Hippocampal formation (tissue), 2 donors: ENCODE measurements at places on chromosomes 12 and 14.

- no peak for DNase-seq
Measured at GRCh38 chr12:27548301-27549199, 24.5 kb downstream of the PPFIBP1 start.

DNA sequence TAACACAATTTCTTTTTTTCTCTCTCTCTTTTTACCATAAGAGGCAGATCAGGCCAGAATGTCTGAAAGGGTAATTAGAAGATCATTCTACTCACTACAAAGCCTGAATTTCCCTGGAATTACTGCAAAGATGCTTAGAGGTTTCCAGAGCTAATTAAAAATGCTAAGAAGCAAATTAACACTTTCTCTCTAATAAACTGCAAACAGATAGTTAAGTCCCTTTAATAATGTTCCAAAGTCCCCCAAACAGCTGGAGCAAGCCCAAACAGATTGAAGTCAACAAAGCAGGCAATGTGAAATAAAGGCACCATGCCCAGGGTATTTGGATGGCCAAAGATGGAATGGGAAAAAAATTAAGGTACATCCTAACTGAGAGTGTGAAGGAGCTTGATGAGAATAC, 208.8 kb upstream of the LRFN5 start:
- DNase-seq = no peak

GRCh38 chr14:38042322-38042721, 165.4 kb upstream of the SSTR1 start:
- DNase-seq = no peak

GRCh38 chr14:42624980-42625761, 1018.5 kb downstream of the LRFN5 start:
- DNase-seq = no peak

DNA sequence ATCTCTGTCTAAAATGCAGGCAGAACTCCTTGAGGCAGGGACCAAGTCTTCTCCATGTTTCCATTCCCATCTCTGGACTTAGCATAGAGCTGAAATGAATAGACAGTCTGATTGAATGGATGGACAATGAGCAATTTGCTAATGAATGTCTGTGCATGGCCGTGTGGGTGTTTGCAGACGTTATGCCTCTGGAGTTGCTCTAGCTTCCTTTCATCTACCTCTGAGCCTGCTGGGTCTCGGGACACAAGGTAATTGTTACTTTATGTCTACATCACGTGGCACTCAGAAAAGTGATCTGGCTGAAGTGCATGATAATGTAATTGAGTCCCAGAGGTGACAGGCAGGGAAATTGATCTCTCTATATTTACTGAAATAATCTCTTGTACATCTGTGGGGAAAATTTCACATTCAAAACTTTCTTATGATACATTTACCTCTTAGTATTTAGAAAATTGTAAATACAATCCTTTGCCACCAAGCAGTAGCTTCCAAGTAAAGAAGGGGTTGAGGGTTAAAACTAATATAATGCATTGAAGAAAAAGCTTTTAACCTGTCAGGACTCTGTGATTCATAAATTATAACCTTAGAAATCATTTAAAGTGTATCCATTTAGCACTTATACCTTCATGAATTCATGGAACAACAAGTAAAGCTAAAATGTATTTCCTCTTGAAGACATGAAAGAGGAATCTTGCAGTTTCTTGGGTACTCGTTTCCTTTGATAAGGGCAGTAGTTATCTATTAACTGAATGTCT, 424.1 kb downstream of the APAF1 start:
- DNase-seq = no peak

DNA sequence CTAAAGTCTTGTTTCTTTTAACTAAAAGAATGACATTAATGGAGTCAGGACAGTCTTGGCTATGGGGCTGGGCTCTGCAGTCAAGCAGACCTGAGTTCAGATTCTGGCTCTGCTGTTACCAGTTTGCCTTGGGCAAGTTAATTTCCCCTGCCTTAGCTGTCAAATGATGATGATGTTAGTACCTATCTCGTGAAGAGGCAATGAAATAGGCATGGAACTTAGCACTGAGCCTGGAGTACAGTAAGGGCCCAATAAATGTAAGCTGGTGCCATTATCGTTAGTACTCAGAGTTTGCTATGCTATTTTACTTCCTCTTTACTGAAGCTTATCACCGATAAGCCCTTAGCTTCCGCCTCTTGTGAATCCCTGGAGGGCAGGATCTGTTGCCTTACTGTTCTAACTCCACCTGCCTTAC, 8.5 kb downstream of the FBXW8 start:
- no peak for DNase-seq

DNA sequence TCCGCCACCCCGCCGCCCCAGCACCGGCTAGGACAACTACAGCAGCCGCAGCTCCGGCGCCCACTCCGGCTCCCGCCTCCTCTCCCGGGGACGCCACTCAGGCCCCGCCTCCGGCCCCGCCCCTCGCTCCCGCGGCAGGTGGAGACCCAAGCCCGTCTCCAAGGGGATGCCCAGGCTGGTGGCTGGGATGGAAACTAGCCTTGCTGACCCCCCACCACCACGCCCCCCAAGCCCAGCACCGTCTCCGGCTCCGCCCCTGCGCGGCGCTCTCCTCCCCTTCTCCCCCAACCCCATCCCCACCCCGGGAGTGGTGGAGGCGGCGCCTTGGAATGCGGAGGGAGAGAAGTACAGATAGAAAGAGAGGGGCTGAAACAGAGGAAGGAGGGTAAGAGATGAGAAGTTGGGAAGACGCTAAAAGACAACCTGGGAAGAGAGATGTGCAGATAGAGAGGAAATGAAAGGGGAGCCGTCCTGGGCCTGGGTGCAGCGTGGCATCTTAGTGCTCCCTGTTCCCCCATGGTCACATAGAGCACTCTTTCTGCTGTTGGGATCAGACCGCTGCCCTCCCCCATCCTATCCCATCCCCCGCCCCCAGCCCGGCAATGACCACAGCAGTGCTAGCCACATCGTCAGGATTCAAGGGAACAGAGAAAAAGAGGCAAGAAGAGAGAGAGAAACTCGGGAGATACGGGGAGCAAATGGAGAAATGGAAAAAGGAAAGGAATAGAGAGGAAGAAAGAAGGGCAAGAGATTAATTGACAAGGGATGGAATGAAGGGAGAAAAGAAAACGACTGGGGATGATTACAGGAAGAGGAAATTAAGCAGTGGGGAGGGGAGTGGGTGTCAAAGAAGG, at the start of gene ITGA7:
TSS of gene ITGA7 (minus strand) at position 64 of the 854 bp plus-strand sequence. CDS start 222 bp downstream, outside the sequence.
- no peak for DNase-seq

DNA sequence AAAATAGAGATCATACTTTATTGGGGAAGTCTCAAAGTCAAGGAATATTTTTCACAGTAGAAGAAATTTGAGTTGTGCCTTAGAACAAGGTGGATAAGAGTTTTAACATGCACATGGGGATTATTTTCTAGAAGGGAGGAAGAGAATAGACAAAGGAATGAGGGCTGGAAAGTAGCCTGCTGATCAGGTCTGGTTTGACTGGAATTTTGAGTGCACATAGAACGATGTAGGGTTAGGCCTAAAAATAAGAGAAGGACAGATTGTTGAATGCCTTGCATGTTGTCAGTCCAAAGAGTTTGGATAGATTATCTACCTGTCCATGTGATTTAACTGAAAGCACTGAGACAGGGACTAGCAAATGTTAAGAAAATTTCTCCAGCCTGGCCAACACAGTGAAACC, 87.2 kb downstream of the SRGAP1 start:
- no peak for DNase-seq

GRCh38 chr12:38921025-38921677, 15.8 kb upstream of the CPNE8 start:
- DNase-seq = no peak

DNA sequence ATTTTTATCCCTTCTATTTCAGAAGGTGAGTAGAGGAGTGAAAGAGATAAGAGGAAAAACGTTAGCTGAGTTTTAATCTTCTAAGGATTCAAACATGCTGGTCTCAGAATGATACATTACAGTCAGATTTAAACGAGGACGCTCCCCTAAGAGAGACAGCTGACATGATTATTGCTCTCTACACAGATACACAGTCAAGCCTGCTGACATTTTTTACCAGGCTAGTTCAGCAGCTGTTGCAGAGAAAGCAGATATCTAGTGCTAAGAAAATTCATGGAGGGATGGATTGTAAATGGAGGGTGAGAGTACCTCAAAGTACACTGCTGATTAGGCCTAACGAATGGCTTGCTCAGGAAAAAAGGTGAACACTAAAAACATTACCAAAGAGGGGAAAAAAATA, 31.9 kb upstream of the SOS2 start:
- no peak for DNase-seq

- no peak for DNase-seq
Measured at GRCh38 chr14:100059438-100059781, 5.8 kb upstream of the EVL start.

- DNase-seq = no peak
Measured at GRCh38 chr12:14984036-14984435, 11.2 kb downstream of the PDE6H start.
